GOT3 (cell line): ENCODE measurements at places on chromosomes 5 and 9.

DNA sequence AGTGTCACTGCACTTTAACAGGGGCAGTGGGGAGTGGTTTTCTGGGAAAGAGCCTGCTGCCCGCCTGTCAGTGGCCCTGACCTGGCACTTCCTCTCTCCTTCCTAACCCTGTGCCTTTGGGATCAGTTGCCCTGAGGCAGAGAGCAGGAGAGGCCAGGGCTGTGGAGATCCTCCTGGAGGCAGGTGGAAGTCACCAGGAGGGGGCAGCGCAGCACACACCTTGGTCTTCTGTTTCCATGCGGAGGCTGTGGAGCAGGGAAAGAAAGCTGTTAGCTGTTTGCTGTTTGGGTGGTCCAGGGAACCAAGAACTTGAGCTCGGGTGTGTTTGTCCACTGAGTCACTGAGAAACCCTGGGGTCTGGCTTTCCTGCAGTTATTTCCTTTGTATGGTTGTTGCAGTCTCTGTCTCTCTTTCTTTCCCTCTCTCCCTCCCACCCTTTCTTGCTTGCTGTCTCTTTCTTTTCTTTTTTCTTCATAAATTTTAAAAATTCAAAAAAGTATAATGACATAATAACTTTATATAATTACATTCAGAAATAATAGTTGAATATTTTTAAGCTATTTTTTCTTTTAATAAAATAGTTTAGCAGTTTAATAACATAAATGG lies 28.1 kb downstream of the NTRK2 start:
- no peak for DNase-seq

DNA sequence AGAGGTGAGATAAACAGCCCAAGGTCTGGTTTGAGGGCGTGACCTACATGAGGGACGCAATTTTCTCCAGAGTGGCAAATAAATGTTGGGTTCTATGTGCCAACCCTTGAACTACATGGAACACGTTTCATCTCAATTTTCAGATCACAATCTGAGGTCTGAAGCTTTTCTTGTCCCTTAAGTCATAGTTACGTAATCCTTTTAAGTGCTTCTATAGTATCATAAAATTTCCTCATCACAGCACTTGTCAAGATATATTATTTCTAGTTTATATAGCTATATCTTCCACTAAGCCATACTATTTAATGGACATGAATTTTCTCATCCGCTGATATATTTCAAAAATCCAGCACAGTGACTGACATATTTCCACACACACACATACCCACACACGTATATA lies 53.1 kb upstream of the GRIN3A start:
- no peak for DNase-seq

GRCh38 chr5:5404381-5404780 lies 18.1 kb upstream of the ICE1 start:
- no peak for DNase-seq

GRCh38 chr5:9512457-9512856 lies 33.4 kb downstream of the SEMA5A start:
- DNase-seq: no peak

- DNase-seq: no peak
These were observed 86.9 kb downstream of the UGCG start for GRCh38 chr9:111983484-111983908.

DNA sequence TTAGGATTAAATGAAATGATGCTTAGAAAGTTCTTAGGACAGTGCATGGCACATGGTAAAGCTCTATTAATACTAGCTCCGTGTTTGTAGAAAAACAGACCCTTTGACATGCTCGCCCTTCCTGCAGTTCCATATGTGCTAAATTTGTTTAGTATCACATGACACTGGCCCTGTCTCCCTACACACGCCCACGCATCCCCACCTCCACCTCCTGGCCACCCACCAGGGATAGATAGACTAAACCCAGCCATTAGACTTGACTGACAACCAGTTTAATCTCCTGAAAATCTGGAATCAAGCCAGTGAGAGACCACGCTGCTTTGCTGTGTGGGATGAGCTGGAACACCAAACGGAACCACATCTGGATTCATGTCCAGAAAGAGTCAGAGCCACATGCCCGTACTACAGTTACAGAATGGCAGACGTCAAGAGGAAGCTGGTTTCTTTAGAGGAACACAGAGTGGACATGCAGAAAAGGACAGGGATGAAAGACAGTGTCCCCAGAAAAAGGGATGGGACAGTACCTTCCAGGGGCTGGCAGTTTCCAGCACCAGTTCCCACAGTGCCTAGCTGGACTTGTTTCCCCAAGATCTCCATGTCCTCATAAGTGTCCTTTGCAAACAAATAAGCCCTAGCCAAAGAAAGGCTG lies 186.1 kb downstream of the PDZD2 start:
- DNase-seq: no peak

DNA sequence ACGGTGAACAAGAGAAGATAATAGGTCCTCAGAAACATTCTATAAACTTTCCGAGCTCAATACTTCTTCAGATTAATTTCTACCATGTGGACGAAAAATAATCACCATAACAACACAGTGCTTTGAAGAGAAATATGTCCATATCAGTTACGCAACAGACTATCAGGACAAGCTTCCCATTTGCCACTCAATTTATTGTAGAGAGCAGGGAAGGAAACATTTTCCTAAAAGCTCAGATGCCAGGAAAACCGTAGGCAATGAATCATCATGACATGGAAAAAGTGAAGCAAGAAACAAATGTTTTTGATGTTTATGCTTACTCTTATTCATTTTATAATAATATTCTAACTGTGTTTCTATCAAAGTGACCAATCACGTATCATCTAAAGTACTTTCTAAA lies 87.6 kb downstream of the S1PR3 start:
- DNase-seq: no peak

DNA sequence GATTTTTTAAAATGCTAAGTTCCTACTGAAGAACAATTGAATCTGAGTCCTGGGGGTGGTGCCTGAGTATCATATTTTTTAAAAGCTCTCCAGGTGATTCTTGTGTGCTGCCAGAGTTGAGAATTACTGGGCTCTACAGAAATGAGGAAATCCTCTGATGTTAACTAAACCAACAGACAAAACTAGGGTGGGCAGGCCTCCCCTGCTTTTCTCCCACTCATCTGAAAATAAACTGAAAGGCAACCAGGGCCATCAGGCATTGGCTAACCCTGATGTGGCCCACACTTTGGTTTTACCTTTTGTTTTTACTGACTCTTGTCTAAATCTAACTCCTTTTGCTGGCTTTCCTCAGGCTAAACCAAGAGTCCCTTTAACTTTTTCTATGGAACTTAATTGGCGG lies 13.3 kb upstream of the CTNNA1 start:
- DNase-seq: no peak

GRCh38 chr5:128009403-128009802 lies 74.2 kb upstream of the SLC12A2 start:
- DNase-seq: no peak

DNA sequence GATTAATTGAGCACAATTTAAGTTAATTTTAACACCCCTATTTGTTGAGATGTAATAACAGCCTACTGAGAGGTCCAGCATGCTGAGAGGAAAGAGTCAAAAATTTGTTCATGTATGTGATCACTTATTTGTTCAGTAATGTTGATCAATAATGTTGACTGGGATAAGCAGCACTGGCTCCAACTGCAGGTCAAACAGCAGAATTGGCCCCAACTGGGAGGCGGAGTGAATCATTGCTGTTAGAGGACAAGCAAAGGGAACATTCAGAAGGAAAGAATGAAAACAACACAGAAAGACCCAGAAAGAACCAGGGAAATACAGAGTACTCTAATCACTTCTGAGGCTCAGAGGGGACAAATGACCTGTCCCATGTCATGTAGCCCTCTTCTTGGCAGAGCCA lies 221.1 kb downstream of the COMMD10 start:
- no peak for DNase-seq

GRCh38 chr5:2112173-2113025 lies 229.7 kb upstream of the IRX4 start:
- no peak for DNase-seq

GRCh38 chr5:102853680-102854079 lies 98.6 kb downstream of the PAM start:
- DNase-seq: no peak

DNA sequence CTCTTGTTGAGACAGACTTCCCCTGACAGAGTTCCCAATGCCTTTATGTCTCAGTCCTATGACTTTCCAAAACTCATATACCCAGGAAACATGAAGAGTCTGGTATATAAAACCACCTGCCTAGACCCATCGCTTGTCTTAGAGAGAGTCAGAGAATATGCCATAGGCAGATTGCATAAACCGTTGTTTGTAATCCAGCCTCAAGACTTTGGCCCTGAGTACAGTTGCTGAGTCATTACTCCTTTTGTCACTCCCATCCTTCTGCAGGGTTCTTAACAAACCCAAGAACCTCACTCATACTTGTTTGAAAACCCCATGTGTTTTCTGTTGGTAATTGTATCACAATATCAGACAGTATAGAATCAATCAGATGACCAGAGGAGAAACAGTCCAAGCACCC lies 616.3 kb downstream of the SLCO4C1 start:
- DNase-seq: no peak

GRCh38 chr5:15234366-15234765 lies 265.6 kb upstream of the FBXL7 start:
- no peak for DNase-seq

DNA sequence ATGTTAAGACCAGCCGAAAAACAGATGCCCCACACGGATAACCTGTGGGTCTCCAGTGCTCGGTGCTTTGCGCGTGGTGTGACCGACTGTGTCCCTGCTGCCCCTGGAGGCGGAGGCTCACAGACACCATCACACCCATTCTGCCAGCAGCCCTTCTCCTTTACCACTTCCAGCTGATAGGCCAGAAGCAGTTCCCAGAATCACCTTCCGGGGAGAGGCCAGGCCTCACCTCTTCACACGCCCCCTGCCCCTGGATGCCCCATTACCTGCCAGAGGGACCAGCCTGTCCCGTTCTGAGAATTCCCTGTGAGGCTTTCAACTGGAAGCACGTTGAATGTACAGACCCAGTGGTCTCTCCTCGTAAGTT lies 21.6 kb upstream of the LRRC14B start:
- no peak for DNase-seq

GRCh38 chr5:135398160-135398854 lies 724 bp downstream of the MACROH2A1 start:
- DNase-seq: no peak

DNA sequence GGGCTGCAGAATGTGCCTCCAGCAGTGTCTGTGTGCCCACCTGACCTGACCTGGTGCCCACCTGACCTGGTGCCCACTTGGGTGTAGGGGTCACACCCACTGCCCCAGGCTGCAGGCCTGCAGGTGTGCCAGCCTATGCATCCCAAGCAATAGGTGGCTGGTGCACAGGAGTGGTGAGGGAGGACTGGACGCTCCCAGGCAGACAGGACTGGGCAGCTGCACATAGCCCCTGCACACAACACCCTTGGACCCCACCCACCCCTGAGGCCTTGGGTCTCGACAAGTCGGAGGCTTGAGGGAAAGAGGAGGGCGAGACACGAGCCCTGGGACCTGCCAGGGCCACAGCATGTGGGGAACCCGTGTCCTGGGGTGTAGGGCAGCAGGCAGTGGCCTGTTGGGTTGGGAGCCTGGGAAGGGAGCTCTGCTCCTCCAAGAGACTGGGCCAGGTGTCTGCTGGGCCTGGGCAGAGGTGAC lies 10.8 kb upstream of the NRARP start:
- no peak for DNase-seq

- DNase-seq: no peak
These were observed 49.2 kb downstream of the ESM1 start for GRCh38 chr5:54936201-54936600.

DNA sequence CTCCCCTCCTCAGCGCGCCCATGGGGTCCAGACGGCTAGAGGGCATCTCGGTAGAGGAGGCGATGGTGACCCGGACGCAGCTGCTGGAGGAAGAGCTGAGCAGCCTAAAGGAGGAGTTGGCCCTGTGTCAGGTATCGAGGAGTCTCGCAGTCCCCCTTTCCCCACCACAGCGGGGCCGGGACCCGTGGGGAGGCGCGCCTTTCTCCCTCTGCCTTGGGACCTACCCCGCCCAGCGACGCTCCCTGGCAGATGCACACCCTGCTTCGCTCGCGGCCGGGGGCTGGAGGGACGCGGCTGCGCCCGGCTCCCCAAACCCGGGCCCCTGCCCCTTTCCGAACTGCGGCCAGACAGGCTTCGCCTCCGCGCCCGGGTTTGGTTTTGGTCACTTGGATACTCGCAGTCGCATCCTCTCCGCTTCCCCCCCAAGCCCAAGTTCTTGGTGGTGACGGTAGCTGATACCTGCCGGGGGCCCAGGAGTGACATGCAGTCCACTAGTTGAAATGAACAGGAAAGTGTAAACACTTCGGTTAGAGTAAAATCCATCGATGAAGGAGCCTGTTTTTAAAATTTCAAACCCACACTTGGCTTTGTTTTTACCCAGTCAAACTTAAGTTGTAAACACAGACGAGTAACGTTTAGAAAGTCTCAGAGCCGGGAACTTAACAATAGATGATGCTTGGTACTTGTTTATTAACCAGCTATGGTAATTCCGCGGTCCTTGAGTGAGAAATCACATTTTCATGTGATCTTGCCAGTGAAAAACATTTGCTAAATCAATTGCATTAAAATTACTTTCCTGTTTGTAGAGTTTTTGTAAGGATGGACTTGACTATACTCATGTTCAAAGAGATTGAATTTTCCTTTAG lies 688 bp downstream of the CNTLN start:
- no peak for DNase-seq

DNA sequence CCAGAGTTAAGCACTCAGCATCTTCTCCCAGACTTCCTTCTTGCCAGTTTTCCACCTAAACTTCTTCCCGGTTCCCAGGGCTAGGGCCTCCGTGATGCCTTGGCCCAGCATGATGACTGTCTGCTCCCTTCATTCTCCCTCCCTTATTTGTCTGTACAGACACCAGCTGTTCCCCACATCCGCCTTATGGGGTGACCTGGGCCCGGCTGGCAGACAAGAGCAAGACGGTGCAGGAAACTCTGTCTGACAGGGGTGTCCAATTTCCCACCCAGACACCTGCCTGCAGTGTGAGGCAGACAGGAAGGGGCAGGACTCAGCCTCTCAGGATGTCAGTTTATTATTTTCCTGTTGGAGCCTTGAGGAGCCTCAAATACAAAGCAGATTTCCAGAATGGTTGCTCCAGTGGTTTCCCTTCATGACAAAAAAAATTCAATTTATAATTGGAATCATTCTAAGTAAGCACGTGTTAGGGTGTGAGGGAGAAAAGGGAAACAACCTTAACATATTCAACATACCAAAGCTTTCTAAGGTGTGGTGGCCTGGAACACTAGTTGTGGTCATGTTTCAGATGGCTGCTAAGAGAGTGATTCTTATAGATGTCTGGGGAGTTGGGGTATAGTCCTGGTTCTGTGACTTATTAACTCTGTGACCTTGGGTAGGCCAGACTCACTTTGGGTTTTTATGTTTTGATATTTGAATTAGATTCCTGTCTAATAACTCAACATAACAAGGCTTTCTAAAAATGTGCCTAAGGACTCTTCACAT lies 234.5 kb downstream of the PAPPA start:
- no peak for DNase-seq
